ENCODE measurements at places on chromosomes 2 and 18.
A peak's percentile ranks its signal among the peaks of the same experiment; 100 is the strongest.

DNA sequence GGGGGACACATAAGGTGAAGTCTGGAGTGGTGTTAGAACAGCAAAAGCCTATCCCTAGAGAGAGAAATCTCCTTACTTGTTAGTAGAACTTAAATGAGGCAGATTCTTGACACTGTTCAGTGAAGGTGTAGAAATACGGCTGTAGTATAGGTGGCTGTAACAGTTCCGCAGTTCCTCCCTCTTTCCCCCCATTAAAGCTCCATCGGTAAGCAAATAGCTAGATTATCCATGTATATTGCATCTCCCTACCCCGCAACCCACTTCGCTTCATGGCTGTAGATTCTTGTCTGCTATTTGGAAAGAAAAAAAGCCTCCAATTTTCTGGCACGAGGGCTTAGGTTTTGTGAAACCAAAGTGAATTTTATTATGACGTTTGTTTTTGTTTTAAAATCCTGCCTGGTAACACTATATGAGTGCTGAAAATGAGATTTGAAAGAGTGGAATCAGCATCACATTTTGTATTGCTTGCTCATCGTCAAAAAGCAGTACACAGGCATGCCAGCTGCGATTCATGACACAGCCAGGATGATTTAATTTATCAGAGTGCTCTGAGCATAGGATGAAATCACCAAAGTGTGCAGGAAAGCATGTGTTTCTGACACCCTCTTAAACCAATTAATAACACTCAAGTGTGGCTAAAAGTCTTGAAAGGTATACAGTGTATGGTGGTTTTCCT is 1.4 kb downstream of the FAM171B start:
- DNase-seq = no peak

- DNase-seq = no peak
Observed at GRCh38 chr2:118012778-118013177, 1.1 kb downstream of the CCDC93 start.

GRCh38 chr2:237711458-237712150 is 84.2 kb downstream of the LRRFIP1 start:
- no peak for DNase-seq

- no peak for DNase-seq
Observed at GRCh38 chr2:31163011-31163539, 24.8 kb upstream of the GALNT14 start.

DNA sequence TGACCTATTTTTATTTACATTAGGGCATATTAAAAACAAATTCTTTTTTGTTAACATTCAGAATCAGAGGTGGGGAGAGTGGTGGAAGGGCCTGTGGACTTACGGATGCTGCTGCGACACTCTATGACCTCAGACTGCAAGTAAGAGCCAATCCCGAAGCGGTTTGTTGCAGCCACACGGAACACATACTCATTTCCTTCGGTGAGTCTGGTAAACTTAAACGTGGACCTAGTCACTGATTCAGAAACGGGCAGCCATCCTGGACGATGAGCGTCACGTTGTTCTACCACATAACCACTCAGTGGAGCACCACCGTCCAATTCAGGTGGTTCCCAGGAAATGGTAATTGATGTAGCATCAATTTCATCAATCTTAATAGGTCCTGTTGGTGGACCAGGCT is 61.9 kb downstream of the PLEKHA3 start:
- DNase-seq = no peak

DNA sequence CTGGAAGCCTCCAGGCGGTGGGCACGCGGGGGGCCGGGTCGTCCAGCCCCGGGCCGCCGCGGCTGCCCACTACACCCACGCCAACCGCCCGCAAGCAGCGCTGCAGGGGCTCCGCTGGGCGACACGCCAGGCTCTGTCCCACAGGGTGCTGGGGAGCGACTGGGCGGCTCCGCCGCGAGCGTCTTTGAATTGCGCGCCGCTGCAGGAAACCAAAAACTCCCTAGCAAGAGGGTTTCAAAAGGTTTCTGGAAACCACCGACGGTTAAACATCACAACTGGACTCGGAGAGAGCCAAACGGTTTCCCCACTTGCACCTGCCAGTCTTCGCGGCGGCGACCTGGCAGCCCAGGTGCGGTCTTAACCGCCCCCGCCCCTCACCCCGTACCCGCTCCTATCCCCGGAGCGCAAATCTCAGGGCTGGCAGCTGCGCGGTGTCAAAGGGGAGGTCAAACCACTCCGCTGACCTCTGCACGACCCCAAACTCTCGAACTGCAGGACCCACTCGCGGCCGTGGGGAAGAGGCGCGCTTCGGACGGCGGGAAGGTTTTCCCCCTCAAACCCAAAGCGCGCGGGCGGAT is 1.0 kb downstream of the CXCR4 start:
- no peak for DNase-seq

DNA sequence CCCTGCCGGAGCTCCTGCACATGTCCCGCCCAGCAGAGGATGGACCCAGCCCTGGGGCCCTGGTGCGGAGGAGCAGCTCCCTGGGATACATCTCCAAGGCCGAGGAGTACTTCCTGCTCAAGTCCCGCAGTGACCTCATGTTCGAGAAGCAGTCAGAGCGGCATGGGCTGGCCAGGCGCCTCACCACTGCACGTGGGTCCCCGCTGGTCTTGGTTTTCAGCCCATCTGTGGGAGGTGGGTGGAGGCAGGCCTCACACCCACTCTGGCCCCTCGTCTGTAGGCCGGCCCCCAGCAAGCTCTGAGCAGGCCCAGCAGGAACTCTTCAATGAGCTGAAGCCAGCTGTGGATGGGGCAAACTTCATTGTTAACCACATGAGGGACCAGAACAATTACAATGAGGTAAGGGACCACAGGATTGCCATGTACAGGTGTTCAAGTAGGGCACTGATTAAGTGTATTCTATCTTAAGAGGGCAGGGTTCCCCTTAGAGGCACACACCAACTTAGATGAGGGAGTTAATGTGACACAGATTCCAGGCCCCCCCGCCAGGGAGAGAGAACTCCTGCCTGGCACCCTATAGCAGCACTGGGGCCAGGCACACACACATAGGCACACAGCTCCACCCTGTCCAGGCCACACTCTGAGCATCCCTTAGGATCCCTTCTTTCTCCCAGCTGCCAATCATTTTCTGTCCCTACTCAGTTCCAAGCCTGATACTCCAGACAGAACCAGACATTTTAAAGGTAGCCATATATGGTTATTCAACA is 5.4 kb upstream of the CHRNG start:
- no peak for DNase-seq

DNA sequence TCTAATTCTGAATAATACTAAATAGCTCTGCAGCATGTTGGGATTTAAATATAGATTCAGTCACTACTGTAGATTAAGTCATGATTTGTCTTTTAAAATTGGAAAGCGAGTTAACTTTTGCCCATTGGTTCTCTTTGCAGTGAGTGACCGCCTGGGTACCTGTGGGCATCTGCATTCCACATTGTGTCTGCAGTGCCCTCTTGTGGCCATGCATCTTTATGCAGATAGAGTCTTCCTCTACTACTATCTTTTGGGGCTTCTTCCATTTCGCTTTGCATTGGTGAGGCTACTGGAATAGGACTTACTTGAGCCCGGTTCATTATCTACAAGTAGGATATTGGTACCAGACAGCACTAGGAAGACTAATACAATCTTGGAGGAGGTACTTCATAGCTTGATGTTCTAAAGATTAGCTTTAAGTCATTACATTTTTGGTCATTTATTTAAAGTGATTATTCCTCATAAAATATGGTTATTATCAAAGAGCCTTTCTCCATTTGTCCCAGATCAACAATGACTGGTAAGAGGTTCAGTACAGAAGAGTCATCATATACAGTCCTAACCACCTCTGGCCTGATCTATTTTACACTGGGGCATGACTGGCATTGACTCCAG is 203.0 kb downstream of the SOCS6 start:
- no peak for DNase-seq

GRCh38 chr18:64405161-64405560 is 256.3 kb upstream of the LINC00305 start:
- no peak for DNase-seq

DNA sequence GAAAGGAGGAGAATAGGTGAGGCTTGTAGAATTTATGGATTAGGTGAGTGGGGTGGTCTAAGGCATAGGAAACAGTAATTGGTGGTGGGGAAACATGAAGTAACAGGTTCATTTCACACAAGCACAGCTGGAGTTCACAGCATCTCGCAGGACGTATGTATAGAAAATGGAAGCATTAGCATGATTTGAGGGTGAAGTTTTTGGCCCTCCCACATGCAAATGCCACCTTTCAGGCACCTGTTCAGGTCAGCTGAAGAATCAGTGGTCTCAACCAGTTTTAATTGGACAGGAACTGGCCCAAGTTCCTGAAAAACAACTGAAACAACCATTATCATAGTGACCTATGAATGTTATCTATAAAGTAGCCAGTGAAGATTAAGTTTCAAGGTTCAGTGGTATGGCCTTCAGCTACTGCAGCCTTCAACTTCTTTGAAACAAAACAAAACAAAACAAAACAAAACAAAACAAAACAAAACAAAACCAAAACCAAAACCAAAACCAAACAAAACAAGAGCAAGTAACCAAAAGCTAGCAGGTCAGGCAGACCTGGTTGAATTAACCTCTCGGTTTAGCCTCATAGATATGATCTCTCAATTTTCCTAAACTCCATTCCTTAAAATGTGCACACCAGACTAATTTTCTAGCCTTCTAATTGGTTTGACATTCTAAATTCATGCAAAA is 102.1 kb upstream of the SPHKAP start:
- DNase-seq = no peak

DNA sequence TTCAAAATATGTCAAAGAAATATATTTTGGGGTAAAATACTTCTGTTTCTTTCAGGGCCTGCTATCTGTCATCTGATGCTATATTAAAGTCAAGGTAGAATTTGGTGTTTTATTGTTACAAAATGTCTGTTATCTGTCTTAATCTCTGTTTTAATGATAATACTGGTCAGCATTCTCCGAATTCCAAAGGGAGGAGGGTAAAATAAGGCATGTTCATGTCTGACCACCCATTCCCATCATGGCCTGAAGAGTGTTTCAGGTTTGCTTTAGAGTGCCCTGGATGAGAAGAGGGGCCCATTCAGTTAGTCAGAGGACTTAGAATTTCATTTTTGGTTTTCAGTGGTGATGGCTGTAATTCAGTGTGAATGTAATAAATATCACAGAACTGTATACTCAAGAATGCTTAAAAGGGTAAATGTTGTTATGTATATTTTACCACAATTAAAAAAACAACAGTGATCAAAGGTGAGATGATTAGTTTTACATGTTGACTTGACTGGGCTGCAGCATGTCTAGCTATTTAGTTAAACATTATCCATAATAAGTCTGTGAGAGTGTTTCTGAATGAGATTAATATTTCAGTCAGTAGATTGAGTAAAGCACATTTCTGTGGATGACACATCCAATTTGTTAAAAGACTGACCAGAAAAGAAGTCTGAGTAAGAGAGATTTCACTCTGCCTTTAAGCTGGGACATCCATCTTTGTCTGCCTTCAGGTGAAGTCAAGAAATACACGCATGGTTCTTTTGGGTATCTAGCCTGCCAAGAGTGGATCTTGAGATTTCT is 467.9 kb upstream of the SYT4 start:
- no peak for DNase-seq

DNA sequence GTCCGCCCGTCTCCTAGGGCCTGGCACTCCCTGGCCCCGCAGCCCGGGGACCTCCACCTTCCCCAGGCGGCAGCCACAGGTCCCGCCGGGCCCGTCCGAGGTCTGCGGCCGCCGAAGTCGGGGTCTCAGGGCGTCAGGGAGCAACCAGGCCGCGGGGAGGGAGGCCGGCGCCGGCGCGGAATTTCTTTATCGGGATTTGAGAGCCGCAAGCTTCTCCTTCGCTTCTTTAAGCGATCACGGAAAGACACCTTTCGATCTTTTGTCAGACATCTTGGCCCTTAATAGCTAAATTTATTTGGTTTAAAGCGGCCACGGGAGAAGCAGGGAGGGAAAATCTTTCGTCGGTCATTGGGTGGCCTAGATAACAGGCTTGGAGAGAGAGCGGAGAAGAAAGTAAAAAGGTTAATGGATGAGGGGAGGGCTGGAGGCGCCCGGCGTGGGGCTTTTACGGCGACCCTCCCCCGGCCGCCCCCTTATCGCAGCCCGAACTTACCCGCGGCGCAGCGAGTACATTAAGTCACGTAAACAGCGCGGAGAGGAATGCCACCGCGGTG is 4.3 kb upstream of the GATA6 start:
- no peak for DNase-seq

- DNase-seq = no peak
Observed at GRCh38 chr2:53217250-53217649, 550.4 kb upstream of the CHAC2 start.

DNA sequence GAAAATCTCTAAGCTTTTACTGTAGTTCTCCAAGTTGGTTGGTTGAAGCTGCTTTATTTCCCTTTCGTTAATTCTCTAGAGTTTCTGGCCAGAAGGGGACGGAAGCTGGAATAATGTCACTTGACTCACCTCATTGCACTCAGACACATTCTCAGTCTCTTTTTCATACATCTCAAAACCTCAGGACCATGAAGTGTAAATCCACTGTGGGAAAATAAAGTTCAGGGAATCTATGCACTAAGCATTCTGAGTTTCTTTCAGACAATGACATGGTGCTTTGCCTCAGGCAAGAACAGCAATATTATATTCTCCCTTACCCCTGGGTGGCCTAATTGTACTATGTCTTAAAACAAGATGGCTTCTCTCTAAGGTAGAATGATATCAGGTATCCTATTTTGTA is 167.8 kb downstream of the PRPF40A start:
- no peak for DNase-seq

DNA sequence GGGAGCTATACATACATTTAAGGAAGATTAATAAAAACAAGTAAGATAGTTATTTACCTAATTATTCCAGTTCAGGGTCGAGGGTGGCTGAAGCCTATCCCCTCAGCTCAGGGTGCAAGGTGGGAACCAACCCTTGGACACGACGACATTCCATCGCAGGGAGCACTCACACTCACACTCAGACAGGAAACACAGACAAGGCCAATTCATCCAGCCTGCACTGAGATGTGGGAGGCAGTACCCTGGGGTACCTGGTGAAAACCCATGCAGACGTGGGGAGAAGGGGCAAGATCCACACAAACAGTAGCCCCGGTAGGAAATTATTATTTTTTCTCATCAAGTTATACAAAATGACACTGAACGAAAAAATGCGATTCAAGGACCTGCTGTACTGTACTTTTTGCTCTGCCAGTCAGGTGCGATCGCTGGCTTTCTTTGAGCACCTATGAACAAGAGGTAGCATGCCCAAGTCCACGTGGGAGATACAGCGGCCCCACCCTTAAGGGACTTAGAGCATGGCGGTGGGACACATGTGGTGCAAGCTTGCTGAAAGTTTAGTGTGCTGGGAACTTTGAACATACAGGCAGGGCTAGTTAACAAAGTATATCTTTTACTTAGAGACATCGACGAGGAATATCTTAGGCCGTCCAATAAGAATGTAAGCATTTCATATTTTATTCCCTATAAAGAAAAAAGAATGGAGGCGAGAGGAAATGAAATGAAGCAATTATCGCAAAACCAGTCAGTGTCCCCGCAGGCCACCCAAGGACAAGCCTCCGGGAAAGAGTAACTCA is 624 bp downstream of the METTL8 start:
- DNase-seq = peak; percentile 71

GRCh38 chr18:36665952-36666351 is 162.8 kb downstream of the TPGS2 start:
- no peak for DNase-seq

- no peak for DNase-seq
Observed at GRCh38 chr2:13193075-13193474, 476.3 kb downstream of the TRIB2 start.
